Colonic mucosa (tissue), 4 donors: ENCODE measurements at places on chromosomes 11 and 22. TPM values are rescaled to one million over a fixed set of nuclear protein-coding genes. Genes with fewer than 3 reads are reported as not detected.

The CDC45 gene
- 35.9 TPM for total RNA-seq

The UPB1 gene
- 0.16 TPM for total RNA-seq

The PRR33 gene
- not detected for total RNA-seq

The RNF215 gene
- total RNA-seq = 5.8 TPM

The GAL3ST3 gene
- not detected for total RNA-seq

The RGL4 gene
- total RNA-seq = 0.45 TPM

The ANGPTL5 gene
- not detected for total RNA-seq

DNA sequence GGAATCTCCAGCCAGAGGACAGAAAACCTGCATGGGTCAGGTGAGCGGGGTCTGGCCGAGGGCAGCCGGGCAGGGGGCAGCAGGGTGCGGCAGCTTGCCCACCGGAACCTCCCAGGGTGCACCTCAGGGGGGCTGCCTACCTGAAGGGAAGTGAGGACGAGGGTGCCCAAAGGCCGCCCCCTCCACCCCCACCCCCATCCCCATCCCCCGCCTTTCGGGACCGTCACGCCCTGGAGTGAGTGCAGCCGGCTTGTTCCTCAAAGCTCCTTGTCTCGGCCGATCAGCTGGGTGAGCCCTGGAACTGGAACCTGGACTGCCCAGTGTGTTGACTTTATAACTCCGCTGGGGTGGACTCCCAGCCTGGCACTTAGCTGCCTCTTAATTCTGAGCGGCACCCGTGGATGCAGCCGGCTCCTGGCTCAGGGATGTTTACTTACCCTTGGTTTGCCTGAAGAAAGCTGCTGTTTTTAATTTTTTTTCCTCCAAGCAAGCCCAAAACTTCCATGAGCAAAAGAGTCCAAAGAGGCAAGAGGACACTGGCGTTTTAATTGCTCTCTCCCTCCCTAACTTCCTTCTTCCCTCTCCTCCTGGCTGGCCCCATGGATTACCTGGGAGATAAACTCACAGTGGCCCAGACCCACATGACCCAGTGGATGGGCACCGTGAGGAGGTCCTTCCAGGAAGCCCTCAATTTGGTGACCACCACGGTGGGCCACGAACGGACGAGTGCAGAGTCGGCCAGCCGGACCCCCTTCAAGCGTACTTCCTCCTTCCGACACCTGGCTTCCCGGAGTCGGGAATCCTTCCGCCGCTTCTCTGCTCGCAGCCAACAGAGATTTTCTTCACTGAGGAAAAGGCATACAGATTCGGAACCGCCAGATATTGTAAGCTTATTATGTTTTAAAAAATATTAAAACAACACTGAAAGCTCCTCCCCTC is 87.8 kb upstream of the CRYBB3 start:
- no peaks in the 10 kb centered on the region for H3K27me3 ChIP-seq
- H3K4me3 ChIP-seq = peak overlapping the region; percentile 56
- H3K36me3 ChIP-seq = no peaks in the 10 kb centered on the region
- peak overlapping the region; percentile 83 for H3K27ac ChIP-seq
- peak; percentile 77 for DNase-seq
- H3K4me1 ChIP-seq = peaks cover 10% of the 10 kb centered on the region

- H3K4me3 ChIP-seq = no peak overlapping the region
- H3K4me1 ChIP-seq = no peaks in the 10 kb centered on the region
- DNase-seq = no peak
- no peaks in the 10 kb centered on the region for H3K36me3 ChIP-seq
- H3K27ac ChIP-seq = no peak overlapping the region
These were observed 20.1 kb downstream of the TMPRSS6 start for GRCh38 chr22:37089434-37089833.

DNA sequence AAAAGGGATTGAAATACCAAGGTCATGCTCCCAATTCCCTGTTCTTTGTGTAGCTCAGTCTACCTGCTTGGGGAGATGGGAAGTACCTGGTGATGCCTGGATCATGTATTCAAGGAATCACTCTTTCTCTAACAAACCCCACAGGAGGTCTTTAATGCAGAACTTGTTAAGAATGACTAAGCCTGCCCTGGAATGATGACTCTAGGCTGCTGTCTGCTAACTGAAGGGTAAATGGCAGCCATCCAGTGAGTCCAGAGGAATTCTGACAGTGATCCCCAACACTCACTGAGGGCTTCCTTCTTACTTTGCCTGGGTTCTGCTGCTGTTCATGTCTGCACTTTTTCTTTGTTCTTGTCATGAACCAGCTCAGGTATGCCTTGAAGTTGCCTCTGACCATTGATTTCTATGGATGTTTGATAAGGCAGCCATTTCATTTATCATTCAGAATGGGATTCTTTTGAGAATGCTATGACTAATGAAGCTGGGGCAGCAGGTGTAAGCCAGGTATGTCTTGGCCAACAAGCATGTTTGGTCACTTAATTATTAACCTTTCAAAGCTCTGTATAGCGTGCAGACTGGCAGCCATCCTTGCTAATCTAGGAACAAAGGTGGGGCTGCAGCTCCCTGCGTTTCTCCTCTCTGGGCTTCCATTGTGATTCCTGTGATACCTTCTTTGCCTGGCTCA is 11.4 kb downstream of the PRSS23 start:
- H3K4me1 ChIP-seq = no peaks in the 10 kb centered on the region
- H3K27ac ChIP-seq = no peak overlapping the region
- no peaks in the 10 kb centered on the region for H3K27me3 ChIP-seq
- DNase-seq = no peak
- no peak overlapping the region for H3K4me3 ChIP-seq

GRCh38 chr11:123195188-123196059 is at the start of gene CLMP:
CLMP (minus strand) TSS chr11:123195248; CDS start chr11:123194940, 308 bp downstream.
- no peaks in the 10 kb centered on the region for H3K36me3 ChIP-seq
- H3K4me3 ChIP-seq = peak within 1 kb of the TSS; percentile 26
- peaks cover 10% of the 10 kb centered on the region for H3K27me3 ChIP-seq
- peak; percentile 41 for DNase-seq
- no peaks in the 10 kb centered on the region for H3K4me1 ChIP-seq
- H3K27ac ChIP-seq = peak within 1 kb of the TSS; percentile 71

DNA sequence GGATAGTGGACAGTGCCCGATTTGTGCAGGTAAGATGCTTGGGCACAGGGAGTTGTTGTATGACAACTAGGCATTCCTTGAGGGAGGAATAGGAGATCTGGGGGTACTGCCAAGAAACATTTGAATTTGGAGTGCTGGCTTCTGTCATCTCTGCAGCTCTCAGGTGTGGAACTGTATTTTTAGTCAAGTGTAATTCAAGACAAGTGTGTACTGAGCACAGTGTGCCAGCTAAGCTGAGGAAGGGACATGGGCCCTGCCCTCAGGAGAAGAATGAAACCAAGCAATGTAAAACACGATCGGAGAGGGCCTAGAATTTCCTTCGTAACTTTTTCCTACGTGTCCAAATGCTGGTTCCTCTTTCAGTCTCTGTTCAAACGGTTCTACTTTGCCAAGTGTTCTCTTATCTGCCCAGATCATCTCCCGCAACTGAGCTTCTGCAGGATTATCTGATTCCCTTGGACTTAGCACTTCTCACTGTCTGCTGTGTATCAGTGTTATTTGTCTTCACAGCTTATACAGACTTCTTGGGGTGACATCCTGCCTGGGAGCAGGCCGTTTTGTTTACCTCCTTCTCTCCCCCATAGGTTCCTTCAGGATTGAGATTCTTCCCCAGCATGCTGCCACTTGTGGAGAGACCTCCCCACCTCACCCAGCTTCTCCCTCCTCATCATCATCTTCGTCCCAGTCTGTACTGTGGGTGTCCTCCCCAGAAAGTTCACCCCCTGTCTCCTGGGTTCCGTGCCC is 27.6 kb downstream of the ART5 start:
- no peaks in the 10 kb centered on the region for H3K36me3 ChIP-seq
- no peak overlapping the region for H3K27ac ChIP-seq
- H3K4me3 ChIP-seq = no peak overlapping the region
- no peak for DNase-seq
- H3K27me3 ChIP-seq = no peaks in the 10 kb centered on the region

DNA sequence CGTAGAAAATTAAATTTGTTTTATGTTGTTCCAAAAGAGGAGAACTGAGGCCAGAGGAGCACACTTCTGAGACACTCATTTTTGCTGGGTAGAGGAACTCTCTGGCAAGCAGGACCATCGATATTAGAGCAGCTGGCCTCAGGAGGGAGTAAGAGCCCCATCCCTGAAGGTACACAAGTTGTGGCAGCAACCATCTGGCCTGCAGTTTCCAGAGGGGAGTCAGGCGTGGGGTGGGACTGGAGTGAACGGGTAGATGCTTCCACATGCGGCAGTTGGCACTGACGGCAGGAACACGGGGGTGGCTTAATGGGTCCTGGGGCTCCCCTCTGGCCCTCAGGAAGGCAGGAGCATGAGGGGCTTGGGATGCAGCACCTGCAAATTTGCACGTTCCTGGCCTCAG is 13.2 kb upstream of the SSTR3 start:
- no peak overlapping the region for H3K27ac ChIP-seq
- no peak for DNase-seq
- no peaks in the 10 kb centered on the region for H3K36me3 ChIP-seq
- no peak overlapping the region for H3K4me3 ChIP-seq
- no peaks in the 10 kb centered on the region for H3K4me1 ChIP-seq

GRCh38 chr11:66868082-66868725 is 11.3 kb downstream of the LRFN4 start:
- H3K27me3 ChIP-seq = no peaks in the 10 kb centered on the region
- no peaks in the 10 kb centered on the region for H3K36me3 ChIP-seq
- no peak for DNase-seq
- no peak overlapping the region for H3K4me3 ChIP-seq

- H3K27ac ChIP-seq = no peak overlapping the region
- H3K4me1 ChIP-seq = no peaks in the 10 kb centered on the region
- DNase-seq = no peak
- H3K36me3 ChIP-seq = no peaks in the 10 kb centered on the region
- no peaks in the 10 kb centered on the region for H3K27me3 ChIP-seq
These were observed 100.8 kb upstream of the OR9G4 start for GRCh38 chr11:56849250-56849649.

GRCh38 chr22:20131859-20132685 is 468 bp downstream of the ZDHHC8 start:
- DNase-seq = no peak
- H3K4me3 ChIP-seq = peak overlapping the region; percentile 91
- peaks cover 10% of the 10 kb centered on the region for H3K4me1 ChIP-seq
- no peaks in the 10 kb centered on the region for H3K36me3 ChIP-seq
- no peak overlapping the region for H3K27ac ChIP-seq
- no peaks in the 10 kb centered on the region for H3K27me3 ChIP-seq

GRCh38 chr22:37334859-37335805 is 52.8 kb downstream of the CYTH4 start:
- H3K36me3 ChIP-seq = no peaks in the 10 kb centered on the region
- no peak overlapping the region for H3K27ac ChIP-seq
- H3K4me3 ChIP-seq = no peak overlapping the region
- no peaks in the 10 kb centered on the region for H3K4me1 ChIP-seq
- DNase-seq = no peak

GRCh38 chr11:118313242-118313641 is 8.7 kb downstream of the CD3E start:
- H3K27ac ChIP-seq = no peak overlapping the region
- no peak overlapping the region for H3K4me3 ChIP-seq
- peaks cover 11% of the 10 kb centered on the region for H3K4me1 ChIP-seq
- H3K27me3 ChIP-seq = no peaks in the 10 kb centered on the region
- no peaks in the 10 kb centered on the region for H3K36me3 ChIP-seq

GRCh38 chr11:116226731-116227130 is 546.1 kb downstream of the BUD13 start:
- H3K27ac ChIP-seq = no peak overlapping the region
- no peaks in the 10 kb centered on the region for H3K36me3 ChIP-seq
- H3K27me3 ChIP-seq = no peaks in the 10 kb centered on the region
- H3K4me3 ChIP-seq = no peak overlapping the region

DNA sequence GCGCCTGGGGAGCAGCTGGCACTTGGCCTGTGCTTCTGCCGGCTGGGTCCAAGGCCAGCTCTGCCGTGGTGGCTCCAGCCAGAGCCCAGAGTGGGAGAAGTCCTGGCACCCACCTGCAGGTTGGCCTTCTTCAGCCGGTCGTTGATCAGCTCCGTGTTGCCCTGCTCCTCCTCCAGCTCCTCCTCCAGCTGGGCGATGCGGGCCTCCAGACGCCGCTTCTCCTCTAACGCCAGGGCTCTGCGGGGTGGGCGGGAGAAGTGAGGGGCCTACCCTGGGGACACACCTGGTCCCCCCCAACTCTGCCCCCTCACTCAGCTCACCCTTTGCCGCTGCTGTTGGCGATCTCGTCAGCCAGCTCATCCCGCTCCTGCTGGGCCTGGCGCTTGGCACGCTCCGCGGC is 32.6 kb downstream of the APOL1 start:
- H3K27ac ChIP-seq = no peak overlapping the region
- peaks cover 73% of the 10 kb centered on the region for H3K36me3 ChIP-seq
- DNase-seq = no peak
- H3K4me1 ChIP-seq = no peaks in the 10 kb centered on the region
- no peak overlapping the region for H3K4me3 ChIP-seq

DNA sequence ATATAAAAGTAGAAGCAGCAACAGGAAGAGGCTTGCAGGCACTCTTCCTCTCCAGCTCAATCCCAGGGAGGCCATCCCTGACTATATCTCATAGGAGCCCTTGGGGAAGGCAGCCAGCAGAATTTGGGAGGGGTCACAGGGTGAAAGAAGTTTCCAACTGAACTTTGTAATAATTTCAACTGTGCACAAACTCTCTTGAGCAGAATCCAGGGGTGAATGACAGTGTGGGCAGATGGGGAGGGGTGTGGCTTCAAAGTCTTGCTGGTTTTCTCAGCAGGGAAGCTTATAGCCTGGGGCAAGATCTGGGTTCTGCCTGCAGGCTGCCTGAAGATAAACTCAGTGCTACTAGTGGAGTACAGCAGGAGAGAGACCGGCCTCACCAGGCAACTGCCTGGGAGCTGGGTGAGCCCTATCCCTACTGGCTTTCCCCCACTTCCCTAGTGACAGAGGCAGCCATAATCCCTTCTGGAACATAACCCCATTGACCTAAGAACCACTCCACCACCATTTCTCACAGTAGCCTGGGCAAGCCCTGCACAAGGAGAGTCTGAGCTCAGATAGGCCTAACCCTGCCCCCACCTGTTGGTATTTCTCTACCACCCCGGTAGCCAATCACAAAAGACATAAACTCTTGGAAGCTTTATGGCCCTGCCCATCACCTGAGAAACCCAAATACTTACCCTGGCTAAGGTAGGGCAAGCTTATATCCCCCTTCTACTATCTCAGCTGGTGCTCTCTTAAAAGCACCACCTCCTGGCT is 17.8 kb upstream of the TTC12 start:
- no peaks in the 10 kb centered on the region for H3K27me3 ChIP-seq
- no peak for DNase-seq
- no peaks in the 10 kb centered on the region for H3K36me3 ChIP-seq
- H3K4me1 ChIP-seq = no peaks in the 10 kb centered on the region
- H3K27ac ChIP-seq = no peak overlapping the region
- H3K4me3 ChIP-seq = no peak overlapping the region

GRCh38 chr11:116276051-116277044 is 496.4 kb downstream of the BUD13 start:
- peak; percentile 83 for DNase-seq
- no peaks in the 10 kb centered on the region for H3K27me3 ChIP-seq
- no peak overlapping the region for H3K27ac ChIP-seq
- no peaks in the 10 kb centered on the region for H3K36me3 ChIP-seq
- H3K4me3 ChIP-seq = peak overlapping the region; percentile 8
- no peaks in the 10 kb centered on the region for H3K4me1 ChIP-seq
